ENCODE measurements at places on chromosomes 2 and 18.
A peak's percentile ranks its signal among the peaks of the same experiment; 100 is the strongest.

DNA sequence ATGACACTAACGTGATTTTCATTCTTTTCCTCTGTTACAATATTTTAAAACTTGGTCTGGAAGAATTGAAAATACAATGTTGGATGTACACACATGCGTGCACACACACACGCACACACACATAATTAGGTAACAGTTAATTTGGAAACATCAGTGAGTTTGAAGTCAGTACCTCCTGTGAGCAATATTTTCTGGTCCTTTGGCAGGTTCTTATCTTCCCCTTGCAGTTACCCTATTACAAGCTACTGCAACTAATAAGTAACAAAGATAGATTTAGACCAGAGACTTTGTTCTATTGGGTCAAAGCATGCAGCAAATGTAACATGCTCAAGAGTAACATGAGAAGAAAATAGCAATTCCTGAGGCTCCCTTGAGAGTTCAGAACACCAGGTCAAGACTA, 73.3 kb downstream of the ZNF385B start:
- DNase-seq = no peak

DNA sequence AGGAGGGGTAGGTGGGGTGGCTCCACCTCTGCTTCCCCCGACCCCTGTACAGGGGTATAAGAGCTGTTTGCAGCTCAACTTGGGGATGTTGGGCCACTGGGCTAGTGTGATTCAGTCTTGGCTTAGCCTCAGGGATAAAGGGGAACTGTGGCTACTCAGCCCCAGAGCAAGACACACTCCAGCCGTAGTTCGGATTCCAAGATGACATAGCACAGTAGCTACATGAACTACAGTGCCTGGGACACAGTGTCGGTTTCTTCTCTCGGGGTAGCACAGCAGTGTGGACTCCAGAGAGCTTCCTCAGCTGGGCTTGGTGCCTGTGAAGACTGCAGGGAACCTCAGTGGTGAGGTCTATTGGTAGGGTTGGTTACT, 21.1 kb downstream of the CARF start:
- DNase-seq = no peak

GRCh38 chr2:133713049-133713580, 144.9 kb upstream of the NCKAP5 start:
- no peak for DNase-seq

DNA sequence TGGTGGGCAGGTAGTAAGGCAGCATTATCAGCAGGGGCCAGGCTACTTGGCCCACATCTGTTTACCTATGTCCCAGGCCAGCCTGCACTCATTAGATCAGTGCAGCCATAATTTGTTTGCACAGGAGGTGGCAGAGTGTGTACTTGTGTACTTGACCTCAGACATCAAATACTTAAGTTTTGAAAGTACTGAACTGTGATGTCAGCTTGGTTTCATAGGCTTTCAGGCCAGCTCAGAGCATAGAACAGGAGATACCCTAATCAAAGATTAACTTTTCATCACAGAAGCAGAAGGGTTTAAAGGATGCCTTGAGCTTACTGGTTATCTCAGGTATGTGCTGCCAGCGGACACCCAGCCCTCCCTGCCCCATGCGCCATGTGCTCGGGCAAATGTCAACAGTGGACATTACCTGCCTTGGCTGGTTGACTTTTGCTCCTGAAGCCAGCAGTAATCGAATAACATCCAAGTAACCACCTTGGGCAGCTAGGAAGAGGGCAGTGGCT, 33.2 kb downstream of the ANKRD29 start:
- no peak for DNase-seq

GRCh38 chr2:235876099-235876679, 292.0 kb downstream of the GBX2 start:
- DNase-seq = peak; percentile 24

- DNase-seq = no peak
These were observed 247.9 kb downstream of the CMPK2 start for GRCh38 chr2:6617794-6618193.
